ENCODE measurements at places on chromosomes 13 and 19. TPM values are rescaled to one million over a fixed set of nuclear protein-coding genes. Genes with fewer than 3 reads are reported as not detected.

ZNF563 gene
- 6.8 TPM for polyA plus RNA-seq

ZNF530 gene
- polyA plus RNA-seq = 4.8 TPM

FRY gene
- polyA plus RNA-seq = 42.2 TPM

SBK2 gene
- polyA plus RNA-seq = 0.41 TPM

FGF21 gene
- not detected for polyA plus RNA-seq

KLC3 gene
- 0.76 TPM for polyA plus RNA-seq

ANGPTL8 gene
- polyA plus RNA-seq = 1.0 TPM

ZFP28 gene
- polyA plus RNA-seq = 9.7 TPM

ZNF440 gene
- polyA plus RNA-seq = 17.0 TPM

PNMA8B gene
- polyA plus RNA-seq = 5.7 TPM

TBXA2R gene
- polyA plus RNA-seq = 1.6 TPM

RFXAP gene
- polyA plus RNA-seq = 15.7 TPM

MEDAG gene
- polyA plus RNA-seq = 3.4 TPM

KCNN1 gene
- 1.5 TPM for polyA plus RNA-seq

ENOX1 gene
- 7.6 TPM for polyA plus RNA-seq

MRPL4 gene
- polyA plus RNA-seq = 28.9 TPM

ONECUT3 gene
- 0.06 TPM for polyA plus RNA-seq

DAND5 gene
- 0.57 TPM for polyA plus RNA-seq

PHF11 gene
- polyA plus RNA-seq = 65.6 TPM

IFNL1 gene
- polyA plus RNA-seq = not detected

ANGPTL4 gene
- 7.6 TPM for polyA plus RNA-seq

OXGR1 gene
- 0.71 TPM for polyA plus RNA-seq

FUT1 gene
- 7.0 TPM for polyA plus RNA-seq

ZNF112 gene
- polyA plus RNA-seq = 8.4 TPM

PCSK4 gene
- 3.7 TPM for polyA plus RNA-seq

ZNF541 gene
- 0.55 TPM for polyA plus RNA-seq

CATSPERD gene
- polyA plus RNA-seq = 0.81 TPM

B3GLCT gene
- polyA plus RNA-seq = 16.0 TPM

IZUMO1 gene
- polyA plus RNA-seq = 2.0 TPM

SGTA gene
- 65.9 TPM for polyA plus RNA-seq

STOML3 gene
- polyA plus RNA-seq = 2.7 TPM

C19orf18 gene
- 3.9 TPM for polyA plus RNA-seq

PRTN3 gene
- polyA plus RNA-seq = 2.1 TPM

LYL1 gene
- 6.7 TPM for polyA plus RNA-seq

LILRB1 gene
- 1.3 TPM for polyA plus RNA-seq

SRRM5 gene
- 1.6 TPM for polyA plus RNA-seq

OPA3 gene
- 9.4 TPM for polyA plus RNA-seq

GPR12 gene
- 0.04 TPM for polyA plus RNA-seq

SERTM1 gene
- 7.3 TPM for polyA plus RNA-seq

AMER2 gene
- polyA plus RNA-seq = 0.21 TPM

IGFL1 gene
- polyA plus RNA-seq = not detected

C19orf85 gene
- polyA plus RNA-seq = not detected

SIPA1L3 gene
- polyA plus RNA-seq = 25.3 TPM

B3GNT3 gene
- polyA plus RNA-seq = not detected

C19orf38 gene
- 4.2 TPM for polyA plus RNA-seq

CEACAM4 gene
- 0.10 TPM for polyA plus RNA-seq

COMP gene
- polyA plus RNA-seq = not detected

ARRDC2 gene
- 13.5 TPM for polyA plus RNA-seq

TUBA3C gene
- not detected for polyA plus RNA-seq

TYROBP gene
- 13.3 TPM for polyA plus RNA-seq

TEAD2 gene
- polyA plus RNA-seq = 138 TPM

SIGLEC14 gene
- 3.0 TPM for polyA plus RNA-seq

All from right lung (tissue), 10 donors.